ENCODE measurements at places on chromosomes 3 and 15.

DNA sequence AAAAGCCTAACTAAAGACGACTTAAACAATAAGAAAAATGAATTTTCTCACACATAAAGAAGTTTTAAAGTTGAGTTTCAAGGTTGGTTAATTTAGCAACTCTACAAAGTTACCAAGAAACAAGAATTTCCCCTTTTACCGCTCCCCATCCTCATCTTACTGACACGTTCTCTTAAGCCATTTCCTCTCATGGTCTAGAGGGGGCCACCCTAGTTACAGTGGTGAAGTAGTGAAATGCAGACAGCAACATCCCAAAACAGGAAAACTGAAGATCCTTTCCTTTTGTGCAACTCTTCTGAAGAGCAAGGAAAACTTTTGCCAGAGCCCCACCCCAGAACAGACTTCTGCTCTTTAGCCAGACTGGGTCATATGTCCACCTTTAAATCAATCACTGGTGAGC is 17.3 kb upstream of the SOX14 start:
- DNase-seq = no peak

- DNase-seq = no peak
Observed at GRCh38 chr3:184907681-184908649, 96.0 kb downstream of the VPS8 start.

- no peak for DNase-seq
Observed at GRCh38 chr15:66654361-66654738, 47.7 kb upstream of the SMAD6 start.

- DNase-seq = no peak
Observed at GRCh38 chr3:32733631-32734229, 48.7 kb downstream of the CNOT10 start.

DNA sequence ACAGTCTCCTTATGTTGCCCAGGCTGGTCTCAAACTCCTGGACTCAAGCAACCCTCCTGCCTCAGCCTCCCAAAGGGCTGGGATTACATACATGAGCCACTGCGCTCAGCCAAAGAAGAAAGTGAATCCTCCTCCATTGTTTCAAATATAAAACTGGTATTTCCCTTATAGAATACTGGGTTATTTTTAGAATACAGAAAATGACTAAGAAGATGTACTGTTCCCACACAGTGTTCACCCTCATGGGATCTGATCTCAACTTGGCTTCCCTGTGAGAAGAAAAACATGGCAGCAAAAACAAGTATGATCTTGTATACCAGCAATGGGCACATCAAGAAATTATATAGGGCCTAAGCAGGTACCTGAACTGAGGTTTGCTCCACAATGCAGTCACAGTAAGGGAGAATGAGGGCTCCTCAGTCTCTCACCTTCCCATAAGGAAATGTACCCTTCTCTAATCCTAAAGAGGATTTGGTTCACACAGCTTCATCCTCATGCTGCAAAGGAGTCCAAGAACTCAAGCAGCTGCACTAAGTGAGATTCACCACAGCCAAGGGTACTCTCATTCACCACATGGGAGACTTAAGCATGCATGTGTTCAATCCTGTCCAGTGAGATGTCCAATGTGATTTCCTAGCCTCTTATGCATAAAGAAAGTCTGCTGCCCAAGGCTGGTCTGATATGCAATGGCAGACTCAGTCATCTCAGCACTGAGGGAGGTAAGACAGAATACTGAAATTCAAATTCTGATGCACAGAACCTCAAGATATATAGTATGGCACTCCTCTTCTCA is 25.8 kb downstream of the USP4 start:
- no peak for DNase-seq

DNA sequence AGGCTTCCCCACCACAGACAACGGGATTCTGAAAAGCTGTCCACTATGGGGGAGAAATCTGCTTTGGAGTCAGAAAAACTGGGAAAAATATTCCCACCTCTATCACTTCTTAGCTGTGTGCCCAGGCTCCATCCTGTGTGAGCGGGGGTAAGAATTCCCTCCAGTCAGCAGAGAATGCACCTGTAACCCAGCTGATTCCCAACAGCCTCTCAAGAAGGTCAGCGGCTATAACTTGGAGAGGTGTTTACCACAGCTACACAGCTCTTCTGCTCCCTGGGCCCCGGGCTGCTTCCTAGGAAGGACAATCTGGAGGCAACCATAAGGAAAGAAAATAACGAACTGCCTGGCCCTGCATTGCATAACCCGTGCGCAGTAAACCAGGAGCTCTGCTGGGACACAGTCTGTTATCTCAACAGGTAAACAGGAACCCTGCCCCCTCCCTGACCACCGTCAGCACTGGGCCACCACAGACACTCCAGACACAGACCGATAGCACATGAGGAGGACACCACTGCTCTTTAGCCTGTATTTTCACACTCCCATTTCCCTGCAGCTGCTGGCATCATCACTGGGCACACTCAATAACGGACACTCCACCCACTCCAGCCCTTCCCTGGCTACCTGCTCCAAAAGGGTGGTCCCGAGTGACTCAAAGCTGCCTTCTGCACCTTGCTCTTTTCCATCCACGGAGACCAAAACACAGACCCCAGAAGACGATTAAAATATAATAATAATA is 2.1 kb downstream of the RAB43 start:
- DNase-seq = peak; percentile 65

- DNase-seq = no peak
Observed at GRCh38 chr15:72784456-72784876, 908 bp upstream of the ADPGK start.

- DNase-seq = peak; percentile 59
Observed at GRCh38 chr15:67109141-67110034, 44.0 kb downstream of the SMAD3 start.
